ENCODE measurements at places on chromosomes 16 and 17. TPM values are rescaled to one million over a fixed set of nuclear protein-coding genes. Genes with fewer than 3 reads are reported as not detected.

DNA sequence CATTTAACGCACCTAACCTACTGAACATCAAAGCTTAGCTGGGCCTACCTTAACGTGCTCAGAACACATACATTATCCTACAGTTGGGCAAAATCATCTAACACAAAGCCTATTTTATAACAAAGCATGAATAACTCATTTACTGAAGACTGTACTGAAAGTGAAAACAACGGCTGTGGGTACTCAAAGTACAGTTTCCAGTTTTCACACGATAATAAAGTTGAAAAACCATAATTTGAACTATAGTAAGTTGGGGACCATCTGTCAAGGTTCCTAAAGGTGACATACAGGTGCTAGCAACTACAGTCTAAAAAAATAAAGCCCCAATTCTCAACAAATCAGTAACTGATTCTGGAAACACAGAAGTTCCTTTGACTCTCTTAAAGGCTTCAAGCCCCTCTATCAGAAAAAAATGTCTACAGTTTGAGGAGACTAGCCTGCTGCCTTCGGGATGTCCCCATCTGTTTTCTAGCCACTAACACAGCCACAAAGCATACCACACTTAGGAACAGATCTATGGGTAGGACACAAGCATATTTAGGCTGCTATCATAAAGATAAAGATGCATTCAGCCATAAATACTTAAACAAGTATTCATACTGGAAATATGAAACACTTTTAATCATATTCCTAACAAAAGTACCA lies 71.3 kb downstream of the KANSL1 start:
- no peaks in the 10 kb centered on the region for H3K4me1 ChIP-seq
- H3K36me3 ChIP-seq = peaks cover 16% of the 10 kb centered on the region
- H3K27me3 ChIP-seq = no peaks in the 10 kb centered on the region
- no peak overlapping the region for H3K4me3 ChIP-seq
- DNase-seq = no peak

DNA sequence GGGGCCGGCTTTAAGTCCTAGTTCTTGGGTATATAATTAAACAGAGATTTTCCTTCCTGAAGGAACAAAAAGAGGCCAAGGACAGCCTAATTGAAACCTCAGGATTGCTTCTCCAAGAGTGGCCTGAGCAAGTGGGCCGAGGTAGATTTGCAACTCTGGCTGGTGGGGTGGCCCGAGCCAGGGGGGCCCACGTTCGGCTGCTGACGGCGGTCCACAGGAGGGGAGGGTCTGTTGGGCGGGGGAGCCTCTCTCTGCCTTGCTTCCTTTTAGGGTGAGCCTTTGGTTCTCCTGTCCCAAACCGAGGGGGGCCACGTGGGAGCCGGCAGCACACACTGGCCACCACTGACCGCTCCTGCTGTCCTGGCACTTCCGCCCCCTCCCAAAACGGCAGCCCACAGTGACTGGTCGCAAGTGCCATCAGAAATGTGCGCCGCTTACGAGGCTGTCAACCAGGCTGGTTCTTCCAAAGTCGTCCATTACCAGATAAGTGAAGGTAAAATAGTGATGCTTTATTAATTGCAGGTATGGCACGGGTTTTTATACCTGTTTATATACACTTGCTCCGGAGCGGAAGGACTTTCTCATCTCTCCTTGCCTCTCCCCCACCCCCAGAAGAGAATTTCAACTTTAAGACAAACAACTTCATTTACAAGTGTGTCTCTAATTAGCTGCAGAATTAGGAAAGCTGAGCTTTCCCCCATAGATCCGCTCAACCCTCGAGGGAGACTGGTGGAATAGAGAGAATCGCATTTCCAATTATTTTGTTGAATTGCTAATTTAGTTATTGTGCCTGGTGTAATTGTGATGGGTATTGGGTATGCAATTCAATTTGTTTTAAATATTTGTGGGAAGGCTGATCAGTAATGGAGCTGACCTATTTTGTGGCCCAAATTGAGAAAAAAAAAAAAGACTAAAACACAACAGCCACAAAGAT lies 117.8 kb downstream of the AATF start:
- peaks cover 8% of the 10 kb centered on the region for H3K4me1 ChIP-seq
- H3K27me3 ChIP-seq = no peaks in the 10 kb centered on the region
- H3K36me3 ChIP-seq = no peaks in the 10 kb centered on the region
- H3K4me3 ChIP-seq = no peak overlapping the region

DNA sequence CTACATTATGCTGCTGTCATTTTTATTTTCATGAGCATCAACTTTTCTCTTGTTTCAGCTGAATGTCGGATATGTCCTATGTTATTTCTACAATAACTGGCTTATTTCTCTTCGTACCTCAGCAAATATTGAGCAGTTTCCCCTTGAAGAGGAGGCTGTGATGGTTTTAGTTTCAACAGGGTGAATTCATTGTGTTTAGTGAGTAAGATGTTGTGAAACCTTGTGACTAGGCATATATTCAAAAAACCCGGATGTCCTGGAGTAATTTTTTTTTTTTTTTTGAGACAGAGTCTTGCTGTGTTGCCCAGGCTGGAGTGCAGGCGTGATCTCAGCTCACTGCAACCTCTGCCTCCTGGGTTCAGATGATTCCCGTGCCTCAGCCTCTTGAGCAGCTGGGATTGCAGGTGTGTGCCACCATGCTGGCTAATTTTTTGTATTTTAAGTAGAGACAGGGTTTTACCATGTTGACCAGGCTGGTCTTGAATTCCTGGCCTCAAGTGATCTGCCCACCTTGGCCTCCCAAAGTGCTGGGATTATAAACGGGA lies 11.1 kb downstream of the CPD start:
- H3K27me3 ChIP-seq = no peaks in the 10 kb centered on the region
- no peak overlapping the region for H3K4me3 ChIP-seq
- H3K36me3 ChIP-seq = peaks cover 22% of the 10 kb centered on the region
- DNase-seq = no peak

AANAT gene
- total RNA-seq = not detected

CA5A gene
- not detected for total RNA-seq
